ENCODE measurements at places on chromosomes 16 and 17.

DNA sequence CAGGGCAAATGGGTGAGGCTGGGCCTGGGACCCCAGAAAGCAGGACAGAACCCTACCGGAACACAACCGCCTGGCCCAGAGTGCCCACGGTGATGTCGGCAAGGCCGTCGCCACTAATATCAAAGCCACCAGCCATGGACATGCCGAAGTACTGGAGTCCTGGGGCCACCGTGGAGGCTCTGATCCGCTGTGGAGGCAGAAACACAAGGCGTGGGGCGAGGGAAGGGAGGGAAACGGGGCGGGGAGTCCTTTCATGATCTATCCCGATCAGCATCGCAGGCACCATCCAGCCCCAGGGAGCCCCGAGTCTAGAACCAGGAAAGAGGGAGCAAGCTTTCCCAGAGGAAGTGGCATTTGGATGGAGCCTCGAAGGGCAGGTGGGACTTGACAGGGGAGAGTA is 26.6 kb downstream of the HASPIN start:
- DNase-seq = no peak

DNA sequence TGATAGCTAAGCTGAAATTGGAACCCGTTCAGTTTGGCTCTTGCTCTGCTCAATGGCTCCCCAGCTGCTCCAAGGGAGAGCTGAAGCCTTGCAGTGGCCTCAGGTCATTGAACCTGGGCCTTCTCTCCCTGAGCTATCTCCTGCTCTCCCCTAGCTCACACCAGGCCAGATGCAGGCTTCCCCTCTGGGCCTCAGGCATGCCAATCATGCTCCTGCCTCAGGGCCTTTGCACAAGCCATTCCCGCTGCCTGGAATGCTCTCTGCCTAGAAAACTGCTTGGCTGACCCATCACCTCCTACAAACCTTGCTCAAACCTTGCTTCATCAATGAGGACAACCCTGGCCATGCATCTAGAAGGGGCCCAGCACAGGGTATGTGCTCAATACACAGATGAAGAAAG is 16.7 kb upstream of the KRTAP17-1 start:
- no peak for DNase-seq

- no peak for DNase-seq
These were observed 57.0 kb upstream of the KIFC3 start for GRCh38 chr16:57859331-57859730.

DNA sequence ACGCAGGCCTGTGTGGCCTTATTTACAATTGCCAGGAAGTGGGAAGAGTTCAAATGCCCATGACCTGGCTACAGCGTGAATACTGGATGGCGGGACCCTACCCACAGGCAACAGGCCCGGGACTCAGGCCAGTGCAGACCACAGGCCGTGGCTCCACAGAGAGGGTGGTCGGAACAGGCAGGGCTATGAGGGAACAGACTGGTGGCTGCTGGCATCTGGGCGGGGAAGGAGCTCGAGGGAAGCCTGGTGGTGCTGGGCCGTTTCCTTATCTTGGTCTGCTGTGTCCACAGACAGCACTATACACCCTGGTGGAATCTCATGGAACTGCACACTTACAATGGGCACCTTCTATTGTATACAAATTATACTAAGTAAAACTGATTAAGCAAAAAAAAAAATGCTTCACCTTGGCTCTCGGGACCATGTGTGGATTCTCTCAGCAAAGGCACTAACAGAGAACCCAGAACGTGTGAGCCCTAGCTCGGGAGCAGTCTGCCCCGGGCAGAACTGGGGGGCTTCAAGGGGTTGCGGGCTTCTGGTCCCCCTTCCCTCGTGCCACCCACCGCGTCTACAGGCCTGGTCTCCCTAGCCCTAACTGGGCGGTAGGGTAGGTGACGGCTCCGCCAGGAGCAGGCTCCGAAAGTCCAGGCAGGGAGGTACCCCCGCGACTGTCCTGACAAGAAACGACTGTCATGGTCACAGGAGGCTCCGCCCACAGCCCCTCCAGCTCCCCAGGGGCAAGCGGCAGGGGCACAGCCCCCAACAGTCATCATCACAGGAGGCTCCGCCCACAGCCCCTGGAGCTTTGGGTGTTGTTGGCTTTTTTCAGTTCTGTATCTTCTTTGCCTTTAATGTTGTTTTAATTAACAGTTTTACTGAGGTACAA is 21.8 kb downstream of the CEP131 start:
- DNase-seq = peak; percentile 56

GRCh38 chr17:56737421-56738161 is 96.1 kb downstream of the C17orf67 start:
- DNase-seq = peak; percentile 61

GRCh38 chr16:57866529-57866918 is 64.2 kb upstream of the KIFC3 start:
- no peak for DNase-seq

- DNase-seq = no peak
These were observed 429 bp downstream of the OR2C1 start for GRCh38 chr16:3356118-3356517.

GRCh38 chr17:58527306-58527705 is 12.9 kb upstream of the MTMR4 start:
- no peak for DNase-seq

- DNase-seq = no peak
These were observed 684 bp downstream of the YPEL2 start for GRCh38 chr17:59331929-59332748.

DNA sequence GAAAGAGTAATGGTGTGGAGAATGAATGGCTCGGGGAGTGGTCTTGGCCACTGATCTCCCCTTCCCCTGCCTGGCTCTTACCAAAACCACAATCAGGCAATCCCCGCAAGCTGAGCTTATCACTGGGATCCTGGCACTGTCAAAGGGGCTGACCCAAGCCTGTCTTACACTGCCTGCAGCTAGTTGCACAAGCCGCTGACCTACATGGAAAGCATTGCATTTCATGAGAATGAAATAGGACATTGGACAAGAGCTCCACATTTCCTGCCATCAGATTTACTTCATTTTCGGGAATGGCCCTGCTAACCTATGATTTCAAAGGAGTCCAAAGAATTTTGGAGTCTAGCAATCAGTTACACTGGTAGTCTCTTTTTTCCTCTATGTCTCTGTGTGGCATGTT is 146.4 kb downstream of the PCTP start:
- no peak for DNase-seq

DNA sequence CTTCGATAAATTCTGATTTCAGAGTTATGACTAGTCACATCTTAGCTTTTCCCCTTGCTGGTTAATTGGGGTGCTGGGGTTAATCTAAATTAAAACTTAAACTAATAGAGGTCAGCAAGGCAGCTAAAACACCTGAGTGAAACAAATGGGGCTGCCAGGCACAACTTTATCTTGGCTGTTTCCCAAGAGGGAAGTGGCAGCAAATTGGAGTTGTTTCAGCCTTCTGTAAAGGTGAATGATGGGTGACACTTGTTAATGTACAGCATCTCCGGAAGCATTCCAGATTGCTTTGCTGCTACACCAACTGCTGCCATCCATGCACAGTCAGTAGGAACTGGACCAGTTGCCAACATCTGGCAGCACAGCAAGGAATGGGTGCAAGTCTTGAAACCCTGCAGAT is 43.9 kb downstream of the AATF start:
- no peak for DNase-seq

DNA sequence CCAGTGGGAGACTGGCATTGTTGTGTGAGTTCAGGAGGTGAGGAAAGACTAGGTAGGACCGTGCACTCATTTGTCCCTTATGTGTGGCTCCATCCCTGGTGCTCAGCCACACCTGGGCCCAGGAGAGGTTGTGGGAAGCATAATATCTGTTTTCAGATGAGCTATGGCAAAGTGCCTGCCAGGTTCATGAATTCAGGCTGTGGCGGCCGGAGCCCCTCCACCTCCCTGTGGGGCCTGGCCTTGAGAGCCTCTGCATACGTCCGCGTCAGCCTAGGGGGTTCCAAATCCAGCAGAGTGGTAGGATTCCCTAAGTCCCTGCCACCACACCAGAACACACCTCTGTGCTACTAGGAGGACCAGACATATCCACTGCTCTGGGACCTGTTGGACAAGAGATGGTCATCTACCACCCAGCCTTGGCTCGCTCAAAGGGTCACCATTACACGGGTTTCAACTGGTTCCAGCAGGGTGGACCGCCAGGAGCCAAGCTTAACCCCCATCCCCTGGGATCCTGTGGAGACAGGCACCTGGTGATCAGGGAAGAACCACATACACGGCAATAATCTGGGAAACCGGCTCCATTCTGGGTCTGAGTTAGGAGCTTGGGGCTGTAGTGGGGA is 2.0 kb downstream of the B3GNT9 start:
- DNase-seq = no peak

GRCh38 chr17:5665164-5665563 is 80.9 kb upstream of the NLRP1 start:
- DNase-seq = no peak

GRCh38 chr17:72372185-72372584 is 251.4 kb downstream of the SOX9 start:
- no peak for DNase-seq

DNA sequence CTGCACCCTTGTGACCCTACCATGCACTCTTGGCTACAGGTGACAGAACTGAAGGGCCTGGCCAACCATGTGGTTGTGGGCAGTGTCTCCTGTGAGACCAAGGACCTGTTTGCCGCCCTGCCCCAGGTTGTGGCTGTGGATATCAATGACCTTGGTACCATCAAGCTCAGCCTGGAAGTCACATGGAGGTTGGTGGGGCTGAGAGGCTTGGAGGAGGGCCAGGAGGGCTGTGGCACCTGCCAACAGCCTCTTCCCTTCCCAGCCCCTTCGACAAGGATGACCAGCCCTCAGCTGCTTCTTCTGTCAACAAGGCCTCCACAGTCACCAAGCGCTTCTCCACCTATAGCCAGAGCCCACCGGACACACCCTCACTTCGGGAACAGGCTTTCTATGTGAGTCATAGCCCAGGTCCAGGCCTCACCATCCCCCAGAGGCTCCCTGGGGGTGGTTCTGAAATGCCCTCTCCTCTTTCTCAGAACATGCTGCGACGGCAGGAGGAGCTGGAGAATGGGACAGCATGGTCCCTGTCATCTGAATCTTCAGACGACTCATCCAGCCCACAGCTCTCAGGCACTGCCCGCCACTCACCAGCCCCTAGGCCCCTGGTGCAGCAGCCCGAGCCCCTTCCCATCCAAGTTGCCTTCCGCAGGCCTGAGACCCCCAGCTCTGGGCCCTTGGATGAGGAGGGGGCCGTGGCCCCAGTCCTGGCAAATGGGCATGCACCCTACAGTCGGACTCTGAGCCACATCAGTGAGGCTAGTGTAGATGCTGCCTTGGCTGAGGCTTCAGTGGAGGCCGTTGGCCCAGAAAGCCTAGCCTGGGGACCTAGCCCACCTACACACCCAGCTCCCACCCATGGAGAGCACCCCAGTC is 13.0 kb downstream of the RIPOR1 start:
- no peak for DNase-seq

- no peak for DNase-seq
These were observed 40.3 kb upstream of the DDX52 start for GRCh38 chr17:37683454-37683984.

GRCh38 chr16:35736546-35736945 is 2277.1 kb downstream of the TP53TG3F start:
- no peak for DNase-seq

DNA sequence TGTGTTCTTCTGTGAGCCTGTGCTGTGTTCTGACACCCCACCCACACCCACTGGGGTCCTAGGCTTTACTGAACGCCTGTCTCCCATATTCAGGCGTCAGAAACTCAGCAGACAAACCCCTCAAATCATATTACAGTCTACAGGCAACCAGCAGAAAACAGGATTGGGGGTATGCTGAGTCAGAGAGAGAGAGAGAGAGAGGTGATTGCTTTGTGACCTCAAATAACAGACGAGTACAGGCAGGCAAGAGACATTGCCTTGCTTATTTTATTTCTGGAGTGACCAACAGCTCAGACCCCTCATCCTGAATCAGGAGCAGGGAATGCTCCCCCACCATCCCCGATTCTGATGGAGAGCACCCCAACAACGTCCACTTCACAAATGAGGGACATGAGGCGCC is 473.9 kb downstream of the PMP22 start:
- no peak for DNase-seq

DNA sequence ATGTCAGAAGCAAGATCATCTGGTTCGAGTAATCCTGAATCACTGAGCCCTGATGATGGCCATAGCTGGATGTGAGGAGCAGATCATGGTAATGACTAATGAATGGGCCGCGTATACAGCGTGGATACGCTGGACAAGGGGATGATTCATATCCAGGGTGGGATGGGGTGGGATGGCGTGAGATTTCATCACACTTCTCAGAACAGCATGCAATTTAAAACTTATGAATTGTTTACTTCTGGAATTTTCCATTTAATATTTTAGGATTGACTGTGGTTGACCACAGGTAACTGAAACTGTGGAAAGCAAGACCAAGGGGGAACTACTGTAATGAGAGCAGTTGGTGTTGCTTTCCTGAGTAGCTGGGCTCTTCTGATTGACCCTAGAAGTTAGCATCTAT is 225.5 kb downstream of the STX8 start:
- no peak for DNase-seq

- no peak for DNase-seq
These were observed 306.7 kb upstream of the XYLT1 start for GRCh38 chr16:17777408-17777863.

- no peak for DNase-seq
These were observed 50.5 kb downstream of the COTL1 start for GRCh38 chr16:84567286-84567962.

GRCh38 chr16:18003033-18003432 is 333.5 kb downstream of the NPIPA8 start:
- DNase-seq = no peak

GRCh38 chr17:60435244-60436167 is 13.2 kb downstream of the CHCT1 start:
- DNase-seq = no peak

- peak; percentile 40 for DNase-seq
These were observed 43.4 kb downstream of the ADCY7 start for GRCh38 chr16:50309527-50310307.

- no peak for DNase-seq
These were observed 37.1 kb upstream of the MEOX1 start for GRCh38 chr17:43698678-43699437.

DNA sequence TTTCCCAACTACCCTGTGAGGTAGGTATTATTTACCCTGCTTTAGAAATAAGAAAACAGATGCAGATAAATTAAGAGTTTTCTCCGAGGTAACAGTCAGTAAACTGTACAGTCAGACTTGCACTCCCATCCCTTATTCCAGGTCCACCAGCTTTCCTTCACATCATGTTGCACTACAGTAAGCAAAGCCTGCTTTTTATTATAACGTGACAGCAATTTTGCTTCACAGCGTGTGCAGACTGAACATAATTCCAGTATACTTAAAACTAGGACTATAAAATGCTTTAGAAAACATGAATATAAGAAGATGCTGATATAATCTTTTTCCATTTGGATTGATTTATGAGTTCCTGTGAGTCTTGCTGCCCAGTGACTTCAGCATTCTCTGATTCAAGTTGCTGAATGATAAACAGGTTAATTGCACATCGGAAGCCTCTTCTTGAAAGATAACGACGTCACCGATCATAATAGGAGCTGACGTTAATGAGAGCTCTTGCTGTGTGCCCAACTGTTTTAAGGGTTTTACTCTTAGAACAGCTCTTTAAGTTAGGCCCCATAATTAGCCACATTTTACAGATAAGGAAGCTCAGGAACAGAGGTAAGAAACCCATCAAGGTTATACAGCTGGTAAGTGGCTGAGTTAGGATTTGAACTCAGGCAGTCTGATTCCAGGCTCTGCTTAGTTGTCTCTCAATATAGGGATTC is 1.4 kb downstream of the LIG3 start:
- DNase-seq = no peak

GRCh38 chr17:5975661-5976060 is 94.5 kb upstream of the WSCD1 start:
- DNase-seq = no peak

Measured in breast epithelium (tissue), 4 donors.